ENCODE measurements at places on chromosomes 7 and 10.
A peak's percentile ranks its signal among the peaks of the same experiment; 100 is the strongest.

DNA sequence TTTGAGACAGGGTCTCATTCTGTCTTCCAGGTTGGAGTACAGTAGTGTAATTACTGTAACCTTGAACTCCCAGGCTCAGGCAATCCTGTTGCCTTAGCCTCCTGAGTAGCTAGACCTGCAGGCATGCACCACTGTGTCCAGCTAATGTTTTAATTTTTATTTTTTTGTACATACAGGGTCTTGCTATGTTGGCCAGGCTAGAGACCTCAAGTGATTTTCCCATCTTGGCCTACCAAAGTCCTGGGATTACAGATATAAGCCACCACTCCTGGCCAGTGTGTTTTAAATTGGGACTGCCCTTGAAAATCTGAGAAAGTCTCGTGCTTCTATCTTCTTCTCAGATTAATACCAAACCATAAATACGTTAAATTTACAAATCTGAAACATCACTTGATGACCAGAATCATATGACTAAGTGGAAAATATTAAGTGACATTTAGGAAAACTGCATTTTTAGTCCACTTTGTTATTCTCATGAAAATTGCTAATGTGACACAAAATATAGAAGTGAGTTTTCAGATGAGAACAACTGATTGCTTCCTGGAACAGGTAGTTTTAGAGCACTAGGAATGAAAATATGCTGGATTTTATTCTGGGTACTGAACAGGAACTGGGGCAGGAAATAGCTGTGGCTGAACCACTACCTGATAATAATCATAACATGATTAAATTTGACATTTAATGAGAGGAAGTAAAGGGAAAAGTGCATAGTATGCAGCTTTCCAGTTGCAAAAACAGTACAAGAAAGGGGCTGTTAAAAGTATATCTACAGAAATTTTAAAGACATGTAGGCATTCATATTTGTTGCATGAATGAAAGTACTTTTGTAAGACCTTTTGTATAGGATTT lies 4.2 kb downstream of the PHTF2 start:
- no peak for DNase-seq

DNA sequence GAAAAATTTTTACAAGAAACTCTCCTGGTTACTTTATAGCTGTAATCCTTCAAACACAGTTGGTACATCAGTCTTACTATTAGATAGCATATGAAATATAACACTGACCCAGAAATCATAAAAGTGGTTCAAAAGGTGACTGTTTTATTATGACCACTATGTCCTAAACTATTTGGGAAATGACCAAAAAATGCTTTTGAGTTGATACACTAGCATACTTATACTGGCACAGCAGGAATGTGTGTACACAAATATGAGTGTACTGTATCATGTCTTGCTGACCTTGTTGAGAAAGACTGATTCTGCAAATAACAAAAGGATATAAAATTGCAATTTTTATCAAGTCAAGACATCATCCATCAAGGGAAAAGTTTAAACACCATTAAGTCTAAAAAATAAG lies 24.3 kb downstream of the CSTF2T start:
- DNase-seq, result no peak

DNA sequence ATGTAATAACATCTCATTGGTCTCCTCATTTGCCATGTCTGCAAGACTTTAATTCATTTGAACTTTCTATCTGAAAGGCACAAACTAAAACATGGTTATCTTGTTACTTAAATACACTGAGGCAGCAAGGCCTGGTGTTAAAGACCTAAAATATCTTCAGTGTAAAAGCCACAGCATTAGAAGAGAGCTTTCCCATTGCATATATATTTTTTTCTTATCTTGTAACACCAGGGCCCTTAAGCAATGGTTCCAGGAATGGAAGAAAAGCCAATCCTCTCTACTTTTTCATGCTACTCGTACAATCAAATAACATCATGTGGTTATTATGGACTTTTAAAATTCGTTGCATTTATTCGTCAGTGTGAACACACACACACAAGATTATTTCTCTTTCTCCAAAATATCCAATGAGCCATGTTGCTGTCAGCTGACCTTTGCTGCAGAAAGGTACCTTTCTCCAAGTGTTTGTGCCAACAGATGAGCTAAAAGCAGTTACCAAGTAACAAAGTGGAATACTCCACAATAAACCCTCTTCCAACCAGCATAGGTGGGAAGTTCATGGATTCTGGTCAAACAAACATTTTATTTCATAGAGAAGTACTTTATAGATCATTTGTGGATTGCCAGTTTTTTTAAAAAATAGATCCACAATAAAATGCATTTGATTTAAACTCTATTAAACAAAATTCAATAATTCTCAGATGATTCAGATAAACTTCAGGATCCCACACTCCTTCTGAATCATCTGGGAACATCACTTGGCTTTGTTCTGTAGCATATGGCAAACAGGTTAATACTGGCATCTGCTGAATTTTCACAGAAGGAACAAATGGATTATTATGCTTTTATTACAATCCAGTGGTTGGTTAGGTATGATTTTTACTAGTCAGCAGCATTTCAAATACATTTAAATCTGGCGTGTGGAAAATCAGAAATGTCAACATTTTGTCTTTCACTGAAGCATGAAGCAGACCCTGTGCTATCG lies 63.3 kb upstream of the AGBL3 start:
- DNase-seq, result no peak

GRCh38 chr7:18590744-18591340 lies 95.3 kb downstream of the HDAC9 start:
- peak; percentile 54 for DNase-seq

DNA sequence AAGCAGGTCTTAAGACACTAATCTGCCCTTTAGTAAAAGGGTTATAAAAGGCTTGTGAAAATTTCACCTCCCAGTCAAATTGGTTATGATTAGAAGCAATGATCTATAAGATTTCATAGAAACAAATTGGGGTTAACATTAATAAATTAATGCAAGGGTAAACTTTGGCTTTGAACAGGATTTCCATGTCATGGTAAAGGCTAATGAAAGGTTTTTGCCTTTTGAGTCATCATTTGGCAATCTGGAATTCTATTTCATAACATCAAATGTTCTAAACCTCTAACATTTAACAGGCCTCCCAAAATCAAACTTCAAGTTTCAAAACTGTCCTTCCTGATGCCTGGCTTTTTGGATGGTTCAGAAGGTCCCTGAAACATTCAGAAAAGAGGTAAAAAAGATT lies 62.4 kb downstream of the COA1 start:
- no peak for DNase-seq

All from hindlimb muscle (tissue), 1 donor.